ENCODE measurements at places on chromosomes 4 and X. TPM values are rescaled to one million over a fixed set of nuclear protein-coding genes. Genes with fewer than 3 reads are reported as not detected.

DNA sequence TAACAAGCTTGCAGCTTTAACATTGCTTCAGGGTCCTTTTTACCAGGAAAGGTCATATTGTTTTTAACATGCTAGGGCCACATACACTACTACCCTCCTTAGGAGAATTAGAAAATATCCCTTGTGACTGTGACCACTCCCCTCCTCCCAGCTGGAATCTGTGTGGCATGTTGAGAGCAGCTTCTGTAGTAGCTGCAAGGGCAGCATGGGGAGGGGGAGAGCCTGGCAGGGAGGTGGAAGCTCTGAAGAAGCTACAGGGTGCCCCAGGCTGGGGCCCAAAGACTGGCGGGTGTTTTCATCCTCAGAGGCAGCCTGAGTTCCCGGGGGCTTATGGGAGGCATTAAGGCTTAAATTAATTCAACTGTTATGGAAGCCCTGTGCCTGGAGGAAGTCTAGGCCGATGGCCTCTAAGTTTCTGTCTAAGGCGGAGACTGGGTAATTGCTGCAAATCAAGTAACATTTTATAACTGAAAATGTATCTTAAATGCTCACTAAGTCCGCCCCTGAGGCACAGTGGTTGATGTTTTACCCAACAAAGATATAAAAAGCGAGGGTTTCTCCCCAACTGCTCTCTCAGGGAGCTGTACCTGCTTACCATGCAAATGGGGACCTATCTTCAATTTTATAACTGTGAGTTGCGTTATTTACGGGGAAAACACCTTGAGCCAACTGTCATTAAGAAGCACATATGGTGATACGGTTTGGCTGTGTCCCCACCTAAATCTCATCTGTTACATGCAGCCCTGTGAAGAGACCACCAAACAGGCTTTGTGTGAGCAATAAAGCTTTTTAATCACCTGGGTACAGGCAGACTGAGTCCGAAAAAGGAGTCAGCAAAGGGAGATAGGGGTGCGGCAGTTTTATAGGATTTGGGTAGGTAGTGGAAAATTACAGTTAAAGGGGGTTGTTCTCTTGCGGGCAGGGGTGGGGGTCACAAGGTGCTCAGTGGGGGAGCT is 37.4 kb upstream of the STS start:
- no peaks in the 10 kb centered on the region for H3K36me3 ChIP-seq
- DNase-seq = no peak
- no peak overlapping the region for H3K27ac ChIP-seq

- no peak for DNase-seq
- H3K4me3 ChIP-seq = no peak overlapping the region
- H3K27ac ChIP-seq = no peak overlapping the region
- no peaks in the 10 kb centered on the region for H3K27me3 ChIP-seq
- H3K36me3 ChIP-seq = no peaks in the 10 kb centered on the region
- no peaks in the 10 kb centered on the region for H3K4me1 ChIP-seq
Observed at GRCh38 chr4:104530426-104530825, 35.7 kb upstream of the CXXC4 start.

FGFR3 gene
- 2.7 TPM for total RNA-seq

SLIT2 gene
- total RNA-seq = 43.2 TPM

DNA sequence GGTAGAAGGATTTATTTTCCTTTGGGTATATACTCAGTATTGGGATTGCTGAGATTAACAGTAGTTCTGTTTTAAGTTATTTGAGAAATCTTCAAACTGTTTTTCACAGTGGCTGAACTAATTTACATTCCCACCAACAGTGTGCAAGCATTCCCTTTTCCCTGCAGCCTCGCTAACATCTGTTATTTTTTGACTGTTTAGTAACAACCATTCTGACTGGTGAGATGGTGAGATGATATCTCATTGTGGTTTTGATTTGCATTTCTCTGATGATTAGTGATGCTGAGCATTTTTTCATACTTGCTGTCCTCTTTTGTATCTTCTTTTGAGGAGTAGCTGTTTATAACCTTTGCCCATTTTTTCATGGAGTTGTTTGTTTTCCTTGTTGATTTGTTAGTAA is 457.8 kb downstream of the TRAM1L1 start:
- DNase-seq = no peak
- no peaks in the 10 kb centered on the region for H3K36me3 ChIP-seq
- no peak overlapping the region for H3K27ac ChIP-seq
- H3K27me3 ChIP-seq = no peaks in the 10 kb centered on the region
- no peak overlapping the region for H3K4me3 ChIP-seq

PABPC4L gene
- total RNA-seq = 1.5 TPM

TBC1D14 gene
- total RNA-seq = 54.8 TPM

- H3K27me3 ChIP-seq = no peaks in the 10 kb centered on the region
- H3K4me1 ChIP-seq = no peaks in the 10 kb centered on the region
- DNase-seq = no peak
- H3K27ac ChIP-seq = no peak overlapping the region
Observed at GRCh38 chr4:86334020-86334750, 25.7 kb downstream of the MAPK10 start.

DNA sequence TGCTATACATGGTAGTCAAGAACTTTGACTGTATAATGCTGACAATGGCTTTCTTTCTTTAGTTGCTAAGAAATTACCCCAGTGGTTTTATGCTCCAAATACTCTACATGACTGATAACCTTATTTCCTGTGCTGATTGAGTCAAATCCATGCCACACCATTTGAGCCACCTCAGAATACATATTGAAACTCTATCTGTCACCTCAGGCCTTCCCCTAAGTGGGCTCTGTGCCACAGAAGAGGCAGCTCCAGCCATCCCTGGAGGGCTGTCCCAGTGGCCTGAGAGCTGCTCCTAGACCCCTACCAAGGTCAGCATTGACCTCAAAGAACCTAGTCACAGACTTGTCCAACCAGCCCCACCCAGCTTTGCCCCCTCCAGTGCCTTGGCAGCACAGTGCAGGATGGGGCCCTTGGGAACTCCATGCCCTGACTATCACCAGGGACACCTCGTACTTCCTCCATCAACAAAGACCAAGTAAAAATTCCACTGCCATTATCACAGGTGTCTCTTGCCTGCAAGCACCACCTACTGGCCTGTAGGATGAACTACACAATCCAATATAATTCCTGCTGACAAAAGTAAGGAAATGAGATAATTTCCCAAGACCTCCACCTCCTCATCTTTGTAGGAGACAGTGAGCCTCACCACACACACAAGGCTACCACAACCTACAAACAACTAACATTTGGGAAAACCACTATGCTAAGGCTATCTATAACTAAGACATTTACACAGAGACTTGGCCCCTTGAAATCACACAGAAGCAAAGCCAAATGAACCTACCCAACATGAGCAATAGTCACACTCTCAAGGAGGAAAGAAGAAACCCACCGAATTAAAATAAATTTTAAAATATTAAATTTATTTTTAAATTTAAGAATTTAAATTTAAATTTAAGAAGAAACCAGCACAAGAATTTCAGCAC is 239.9 kb downstream of the NKX6-1 start:
- no peak for DNase-seq
- no peak overlapping the region for H3K4me3 ChIP-seq
- H3K36me3 ChIP-seq = no peaks in the 10 kb centered on the region
- no peaks in the 10 kb centered on the region for H3K4me1 ChIP-seq
- H3K27ac ChIP-seq = no peak overlapping the region

DNA sequence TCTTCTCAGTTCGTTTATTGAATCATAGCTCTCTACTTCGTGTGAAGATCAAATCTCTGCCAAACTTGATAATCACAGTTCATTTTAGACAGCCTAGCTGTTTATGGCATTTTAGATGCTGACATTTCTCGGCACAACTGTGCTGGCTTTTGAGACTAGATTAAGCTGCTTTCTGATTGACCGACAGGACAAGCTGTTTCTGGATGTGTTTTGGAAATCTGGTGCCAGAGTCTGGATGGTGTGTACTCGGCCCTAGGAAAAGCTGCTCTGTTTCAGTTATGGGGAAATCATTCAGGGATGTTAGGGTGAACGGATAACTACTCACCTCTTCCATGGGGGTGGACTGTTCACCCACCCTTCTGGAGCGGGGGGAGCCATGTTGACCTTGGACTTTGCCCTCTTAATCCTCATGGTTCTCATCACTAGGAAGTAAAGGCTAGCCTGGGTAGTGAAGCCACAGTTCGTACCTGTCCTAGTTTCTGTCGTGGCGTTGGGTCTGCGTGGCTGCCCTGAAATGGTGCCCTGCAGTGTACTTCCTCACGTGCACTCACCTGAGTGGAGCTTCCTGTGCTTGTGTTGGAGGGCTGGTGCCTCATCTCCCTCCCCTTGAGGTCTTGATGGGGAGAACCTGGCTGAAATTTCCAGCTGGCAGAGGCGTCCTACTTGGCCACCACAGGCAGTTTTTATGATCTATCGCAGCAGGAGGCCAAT is 13.7 kb upstream of the WDR1 start:
- no peak for DNase-seq
- H3K4me3 ChIP-seq = no peak overlapping the region
- no peaks in the 10 kb centered on the region for H3K27me3 ChIP-seq
- no peaks in the 10 kb centered on the region for H3K4me1 ChIP-seq
- H3K27ac ChIP-seq = no peak overlapping the region
- no peaks in the 10 kb centered on the region for H3K36me3 ChIP-seq

- no peaks in the 10 kb centered on the region for H3K36me3 ChIP-seq
- no peak for DNase-seq
- no peak overlapping the region for H3K27ac ChIP-seq
- H3K4me1 ChIP-seq = no peaks in the 10 kb centered on the region
- H3K27me3 ChIP-seq = no peaks in the 10 kb centered on the region
Observed at GRCh38 chr4:108742451-108743420, 20.1 kb downstream of the ETNPPL start.

- no peak for DNase-seq
- no peaks in the 10 kb centered on the region for H3K27me3 ChIP-seq
- H3K4me1 ChIP-seq = no peaks in the 10 kb centered on the region
- no peak overlapping the region for H3K4me3 ChIP-seq
Observed at GRCh38 chrX:72141372-72142004, 9.8 kb upstream of the RTL5 start.

DNA sequence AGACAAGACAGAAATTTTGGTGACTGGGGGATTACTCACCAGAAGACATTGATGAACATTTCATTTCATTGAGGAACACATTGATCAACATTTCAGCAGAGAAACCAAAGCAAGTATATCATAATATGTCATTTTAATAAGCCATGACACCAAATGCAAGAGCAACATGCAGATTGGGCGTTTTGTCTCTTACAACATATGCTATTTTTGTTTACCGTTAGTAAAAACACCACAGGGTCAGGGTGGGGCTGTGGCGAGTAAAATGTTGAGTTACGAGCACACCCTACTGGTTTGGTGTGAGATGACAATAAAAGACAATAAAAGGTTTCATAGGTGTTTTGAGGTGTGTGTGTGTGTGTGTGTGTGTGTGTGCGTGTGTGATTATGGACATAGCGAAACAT is 294.5 kb downstream of the PDGFC start:
- peaks cover 4% of the 10 kb centered on the region for H3K4me1 ChIP-seq
- no peak overlapping the region for H3K27ac ChIP-seq
- H3K36me3 ChIP-seq = no peaks in the 10 kb centered on the region
- no peak overlapping the region for H3K4me3 ChIP-seq
- H3K27me3 ChIP-seq = no peaks in the 10 kb centered on the region

CNKSR2 gene
- 29.1 TPM for total RNA-seq

- H3K36me3 ChIP-seq = no peaks in the 10 kb centered on the region
- no peak overlapping the region for H3K4me3 ChIP-seq
- no peaks in the 10 kb centered on the region for H3K27me3 ChIP-seq
- H3K4me1 ChIP-seq = no peaks in the 10 kb centered on the region
Observed at GRCh38 chr4:182969651-182970279, 52.6 kb upstream of the DCTD start.

DNA sequence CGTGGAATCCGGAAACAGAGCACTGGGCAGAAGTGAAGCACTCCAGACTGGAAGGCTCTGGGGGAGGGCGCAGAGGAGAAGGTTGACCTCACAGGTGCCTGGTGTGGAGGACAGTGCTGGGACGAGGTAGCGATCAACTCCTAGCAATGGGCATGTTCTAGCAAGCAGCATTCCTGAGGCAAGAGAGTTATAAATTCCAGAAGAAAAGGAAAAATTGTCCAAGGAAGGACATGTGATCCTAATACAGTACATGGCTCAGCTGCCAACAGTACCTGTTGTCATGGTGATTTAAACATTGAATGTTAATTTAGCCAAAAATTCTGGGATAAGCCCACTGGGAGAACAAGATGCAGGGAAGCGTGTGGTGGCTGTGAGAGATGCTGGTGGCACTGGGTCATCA is 8.2 kb downstream of the ARHGAP4 start:
- no peaks in the 10 kb centered on the region for H3K27me3 ChIP-seq
- H3K4me1 ChIP-seq = peaks cover 21% of the 10 kb centered on the region
- no peak overlapping the region for H3K27ac ChIP-seq
- DNase-seq = no peak

- H3K27me3 ChIP-seq = no peaks in the 10 kb centered on the region
- no peak overlapping the region for H3K4me3 ChIP-seq
- H3K36me3 ChIP-seq = no peaks in the 10 kb centered on the region
- peaks cover 9% of the 10 kb centered on the region for H3K4me1 ChIP-seq
Observed at GRCh38 chr4:81648576-81649275, 177.0 kb upstream of the RASGEF1B start.

GRCh38 chr4:6855692-6856297 is 53.8 kb upstream of the TBC1D14 start:
- H3K36me3 ChIP-seq = no peaks in the 10 kb centered on the region
- no peak for DNase-seq
- H3K4me1 ChIP-seq = peaks cover 6% of the 10 kb centered on the region

DNA sequence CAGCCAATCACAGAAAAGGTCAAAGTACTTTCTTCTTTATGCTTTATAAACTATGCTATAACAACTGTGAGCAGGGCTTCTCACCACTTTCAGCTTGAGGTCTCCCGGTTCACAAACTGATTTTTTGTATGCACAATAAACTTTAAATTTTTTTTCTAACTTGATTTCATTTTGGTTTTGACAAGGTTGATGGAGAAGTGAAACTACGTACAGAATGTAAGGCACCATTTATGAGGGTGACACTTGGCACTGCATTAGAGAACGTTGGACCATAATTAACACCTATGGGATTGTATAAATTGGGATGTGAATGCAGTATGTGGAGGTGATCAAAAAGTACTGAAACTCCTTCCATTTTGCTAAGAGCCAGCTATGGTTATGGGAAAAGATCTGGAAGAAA is 857.9 kb upstream of the HTR2C start:
- no peaks in the 10 kb centered on the region for H3K4me1 ChIP-seq
- peaks cover 5% of the 10 kb centered on the region for H3K27me3 ChIP-seq
- no peaks in the 10 kb centered on the region for H3K36me3 ChIP-seq
- H3K4me3 ChIP-seq = no peak overlapping the region

GRCh38 chr4:46329118-46329976 is 60.6 kb downstream of the GABRA2 start:
- no peak overlapping the region for H3K4me3 ChIP-seq
- H3K27me3 ChIP-seq = no peaks in the 10 kb centered on the region
- H3K4me1 ChIP-seq = no peaks in the 10 kb centered on the region
- H3K36me3 ChIP-seq = no peaks in the 10 kb centered on the region

GLUD2 gene
- total RNA-seq = 5.9 TPM

- no peak overlapping the region for H3K27ac ChIP-seq
- H3K4me3 ChIP-seq = peak overlapping the region; percentile 65
- H3K4me1 ChIP-seq = no peaks in the 10 kb centered on the region
- H3K27me3 ChIP-seq = peaks cover 29% of the 10 kb centered on the region
Observed at GRCh38 chr4:112706840-112707207, 69.9 kb downstream of the LARP7 start.

GRCh38 chr4:57061395-57061794 is 48.8 kb downstream of the IGFBP7 start:
- H3K27me3 ChIP-seq = no peaks in the 10 kb centered on the region
- no peaks in the 10 kb centered on the region for H3K36me3 ChIP-seq
- no peak for DNase-seq
- H3K4me3 ChIP-seq = no peak overlapping the region

- H3K27me3 ChIP-seq = no peaks in the 10 kb centered on the region
- no peak overlapping the region for H3K4me3 ChIP-seq
- DNase-seq = no peak
- no peaks in the 10 kb centered on the region for H3K36me3 ChIP-seq
- H3K4me1 ChIP-seq = no peaks in the 10 kb centered on the region
Observed at GRCh38 chrX:18210470-18210869, 10.2 kb downstream of the BEND2 start.

GRCh38 chr4:121360495-121360894 is 20.3 kb downstream of the QRFPR start:
- H3K4me1 ChIP-seq = no peaks in the 10 kb centered on the region
- H3K36me3 ChIP-seq = no peaks in the 10 kb centered on the region

Data from tibial nerve (tissue), 4 donors.